ENCODE measurements at places on chromosomes 5 and 9. TPM values are rescaled to one million over a fixed set of nuclear protein-coding genes. Genes with fewer than 3 reads are reported as not detected.

Gene BAAT
- not detected for total RNA-seq

Gene PCDHB2
- 1.9 TPM for total RNA-seq

Gene GLDC
- not detected for total RNA-seq

Gene GGTA1
- total RNA-seq: 12.4 TPM

Gene GRXCR2
- not detected for total RNA-seq

Gene PDLIM4
- total RNA-seq: 3.2 TPM

Gene ADAMTS12
- 49.4 TPM for total RNA-seq

Gene IL7R
- total RNA-seq: 18.4 TPM

Gene FRRS1L
- total RNA-seq: not detected

Gene GABRP
- 0.75 TPM for total RNA-seq

Gene STKLD1
- not detected for total RNA-seq

Gene RUSC2
- 14.8 TPM for total RNA-seq

Gene OR13C3
- not detected for total RNA-seq

Gene OBP2A
- not detected for total RNA-seq

Gene MEGF10
- total RNA-seq: 0.68 TPM

Gene ZNF879
- total RNA-seq: 4.2 TPM

Gene VAV2
- total RNA-seq: 5.3 TPM

Gene ANKRD55
- total RNA-seq: not detected

Gene PROB1
- total RNA-seq: 0.34 TPM

Gene SLC6A3
- total RNA-seq: not detected

Gene ZBED3
- 117 TPM for total RNA-seq

Gene TAF1L
- not detected for total RNA-seq

Gene TUT7
- 65.1 TPM for total RNA-seq

Gene SYK
- 10.2 TPM for total RNA-seq

Gene RLN2
- not detected for total RNA-seq

Gene C9orf152
- total RNA-seq: not detected

Gene GPR151
- total RNA-seq: not detected

Gene GFPT2
- total RNA-seq: 40.8 TPM

Gene PCDHA3
- 0.19 TPM for total RNA-seq

Gene MYMK
- not detected for total RNA-seq

Gene UGT3A1
- not detected for total RNA-seq

Gene CATSPER3
- total RNA-seq: 0.34 TPM

Gene ANKHD1
- total RNA-seq: 128 TPM

Gene KLHL9
- 28.4 TPM for total RNA-seq

Gene OLFM1
- total RNA-seq: 21.2 TPM

Gene NUTM2G
- not detected for total RNA-seq

Gene PDE6A
- total RNA-seq: not detected

Gene ZBTB43
- 11.9 TPM for total RNA-seq

Gene UBE2QL1
- total RNA-seq: 0.68 TPM

Gene CAMK2A
- total RNA-seq: not detected

Gene SPINK1
- total RNA-seq: not detected

Gene AGTPBP1
- 36.4 TPM for total RNA-seq

Gene KIAA1958
- 6.2 TPM for total RNA-seq

Gene TDRD7
- 16.5 TPM for total RNA-seq

Gene SLC1A3
- total RNA-seq: 232 TPM

Gene KLF4
- total RNA-seq: 69.4 TPM

Data from subcutaneous adipose tissue (tissue), 4 donors.